Hematopoietic multipotent progenitor cell treated with erythropoietin and hydrocortisone succinate and interleukin-3 and kit ligand, for 4 days (in vitro differentiated cells): ENCODE measurements at places on chromosomes 5 and 9.

DNA sequence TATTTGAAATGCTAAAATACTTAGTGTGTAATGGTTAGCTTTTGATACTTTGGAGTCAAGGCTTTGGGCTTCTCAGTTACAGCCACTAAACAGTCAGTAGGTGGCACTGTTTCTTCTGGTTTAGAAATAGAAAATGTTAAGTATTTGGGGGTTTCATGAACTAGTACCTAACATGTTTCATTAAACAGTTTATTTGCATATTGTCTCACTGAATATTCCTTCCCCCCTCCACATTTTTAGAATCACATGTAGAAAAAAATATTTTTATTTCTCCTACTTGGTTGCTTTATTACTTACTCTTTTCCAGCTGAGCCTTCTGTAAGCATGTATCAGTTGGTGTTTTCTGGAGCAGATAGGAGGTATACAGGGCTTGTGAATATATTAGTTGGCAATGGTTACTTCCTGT lies 48.0 kb downstream of the IPO11 start:
- peak; percentile 84 for DNase-seq

DNA sequence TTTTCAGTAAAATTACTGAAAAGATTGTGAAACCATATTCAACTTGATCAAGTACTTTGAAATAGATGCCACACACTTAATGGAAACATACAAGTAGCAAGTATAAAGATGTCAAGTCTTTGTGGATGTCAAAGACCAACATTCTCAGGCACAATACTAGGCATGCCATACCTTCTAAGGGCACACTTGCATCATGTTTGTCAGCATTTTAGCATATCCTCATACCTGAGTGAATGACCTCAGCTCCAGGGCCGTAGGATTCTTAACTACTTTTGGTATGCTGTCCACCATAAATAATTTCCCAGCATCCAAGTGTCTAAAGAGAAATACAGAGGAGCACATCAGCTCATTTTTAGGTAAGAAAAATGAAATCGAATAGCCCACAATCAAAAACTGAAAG lies 86.4 kb downstream of the FREM1 start:
- no peak for DNase-seq

DNA sequence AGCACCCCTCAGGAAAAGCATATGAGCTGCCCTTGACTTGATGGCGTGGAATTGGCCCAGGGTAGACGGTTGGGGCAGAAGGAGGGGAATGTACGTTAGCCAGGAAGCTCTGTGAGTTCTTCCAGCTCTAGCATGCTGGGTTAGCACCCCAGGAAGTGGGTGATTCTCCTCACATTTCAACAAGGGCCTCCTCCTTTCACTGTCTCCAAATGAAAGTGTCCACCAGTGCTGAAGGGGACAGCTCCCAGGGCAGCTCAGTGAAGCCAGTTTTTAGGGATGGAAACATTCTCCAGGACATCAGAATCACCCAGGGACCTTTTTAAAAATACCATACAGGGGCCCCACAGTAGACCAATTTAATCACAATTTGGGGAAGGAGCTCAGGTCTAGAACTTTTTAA lies 17.2 kb upstream of the AFAP1L1 start:
- DNase-seq, result peak; percentile 41

DNA sequence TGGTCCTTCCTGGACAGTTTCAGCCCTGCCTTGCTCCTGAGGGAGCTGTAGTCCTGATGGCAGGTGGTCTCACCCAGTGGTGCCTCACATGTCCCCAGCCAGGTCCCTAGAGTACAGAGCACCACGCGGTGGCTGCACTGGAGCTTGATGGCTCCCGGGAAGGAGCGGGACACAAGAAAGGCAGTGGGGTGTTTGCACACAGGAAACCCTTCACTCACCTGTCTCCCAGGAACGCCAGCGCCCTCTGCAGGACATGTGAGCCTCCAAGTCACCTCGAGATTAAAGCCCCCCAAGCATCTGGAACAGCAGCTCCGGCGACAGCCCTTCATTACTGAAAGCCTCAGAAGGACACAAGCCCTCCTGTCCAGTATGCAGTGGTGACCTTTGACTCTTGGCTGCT lies 19.9 kb upstream of the TMEM250 start:
- peak; percentile 65 for DNase-seq

GRCh38 chr5:56389261-56389660 lies 156.1 kb upstream of the ANKRD55 start:
- DNase-seq, result no peak

DNA sequence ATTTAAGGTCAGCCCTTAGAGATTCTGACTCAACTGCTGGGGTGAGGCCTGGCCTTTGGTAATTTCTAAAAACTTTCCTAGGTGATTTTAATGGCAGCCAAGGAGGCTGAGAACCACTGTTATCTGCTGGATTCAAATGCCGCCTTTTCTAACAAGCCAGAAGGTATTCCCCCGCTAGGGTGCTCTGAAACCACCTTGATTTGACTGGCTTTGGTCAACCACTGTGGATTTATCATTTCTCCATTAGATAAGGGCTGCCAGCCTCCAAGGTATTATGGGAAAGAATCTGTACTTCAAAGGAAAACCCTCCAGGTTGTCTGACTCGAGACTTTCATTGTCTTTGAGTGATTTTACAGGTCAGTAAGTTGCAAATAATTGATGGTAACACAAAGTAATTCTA lies 4.3 kb downstream of the ANXA6 start:
- DNase-seq, result no peak

DNA sequence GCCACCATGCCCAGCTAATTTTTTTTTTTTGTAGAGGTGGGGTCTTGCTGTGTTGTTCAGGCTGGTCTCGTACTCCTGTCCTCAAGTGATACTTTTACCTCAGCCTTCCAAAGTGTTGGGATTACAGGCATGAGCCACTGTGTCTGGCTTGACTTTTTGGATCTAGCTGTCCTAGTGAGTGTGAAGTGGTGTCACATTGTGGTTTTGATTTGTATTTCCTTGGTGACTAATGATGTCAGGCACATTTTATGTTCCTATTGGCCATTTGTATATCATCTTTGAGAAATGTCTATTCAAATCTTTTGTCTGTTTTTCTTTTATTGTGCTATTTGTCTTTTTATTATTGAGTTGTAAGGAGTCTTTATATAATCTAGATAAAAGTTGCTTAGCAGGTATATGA lies 53.5 kb upstream of the MCCC2 start:
- DNase-seq, result peak; percentile 64

DNA sequence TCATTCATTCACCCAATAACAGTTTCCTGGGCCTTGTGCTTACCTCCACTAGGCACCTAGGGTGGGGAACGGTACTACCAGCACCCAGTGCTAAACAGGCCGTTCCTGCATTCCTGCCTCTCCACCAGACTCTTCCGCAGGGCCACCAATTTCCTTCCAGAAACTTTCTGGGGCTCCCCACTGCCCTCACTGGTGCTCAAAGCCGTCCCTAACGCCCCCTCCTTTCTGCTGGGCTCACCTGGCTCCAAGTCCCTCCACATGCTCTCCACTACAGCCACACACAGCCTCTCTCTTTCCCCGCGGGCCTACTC lies 1.4 kb downstream of the PHF19 start:
- no peak for DNase-seq

GRCh38 chr9:115192280-115192679 lies 74.3 kb upstream of the TNC start:
- DNase-seq, result no peak
